Keratinocyte (primary cell): ENCODE measurements at places on chromosomes 5 and 9.

GRCh38 chr9:119698535-119698934 lies 329.3 kb upstream of the BRINP1 start:
- DNase-seq = no peak

- DNase-seq = no peak
Measured at GRCh38 chr5:168480601-168481000, 5.7 kb upstream of the RARS1 start.

DNA sequence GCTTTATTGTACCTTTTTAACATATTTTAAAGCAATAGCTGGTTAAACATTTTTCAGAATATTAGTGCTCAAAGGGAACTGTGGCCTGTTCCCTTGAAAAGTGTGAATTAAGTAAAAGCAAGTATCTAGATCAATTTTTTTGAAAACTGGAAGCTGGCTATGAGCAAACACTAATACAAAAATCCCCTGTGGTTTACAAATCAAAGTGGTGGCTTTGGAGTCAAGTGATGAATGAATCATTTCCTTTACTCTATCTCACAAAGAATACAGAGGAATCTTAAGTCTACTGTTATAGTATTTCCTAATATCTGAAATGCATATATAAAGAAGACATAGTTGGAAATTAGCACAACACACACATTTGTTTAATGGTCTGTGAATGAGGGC lies 212.4 kb upstream of the C9orf72 start:
- DNase-seq = no peak

- DNase-seq = no peak
Measured at GRCh38 chr5:142671266-142671665, 14.6 kb downstream of the FGF1 start.

GRCh38 chr9:69016191-69017096 lies 2.5 kb upstream of the PRKACG start:
- no peak for DNase-seq

GRCh38 chr9:133714606-133715294 lies 23.4 kb downstream of the SARDH start:
- no peak for DNase-seq

- no peak for DNase-seq
Measured at GRCh38 chr9:110671849-110672248, 3.3 kb downstream of the MUSK start.

DNA sequence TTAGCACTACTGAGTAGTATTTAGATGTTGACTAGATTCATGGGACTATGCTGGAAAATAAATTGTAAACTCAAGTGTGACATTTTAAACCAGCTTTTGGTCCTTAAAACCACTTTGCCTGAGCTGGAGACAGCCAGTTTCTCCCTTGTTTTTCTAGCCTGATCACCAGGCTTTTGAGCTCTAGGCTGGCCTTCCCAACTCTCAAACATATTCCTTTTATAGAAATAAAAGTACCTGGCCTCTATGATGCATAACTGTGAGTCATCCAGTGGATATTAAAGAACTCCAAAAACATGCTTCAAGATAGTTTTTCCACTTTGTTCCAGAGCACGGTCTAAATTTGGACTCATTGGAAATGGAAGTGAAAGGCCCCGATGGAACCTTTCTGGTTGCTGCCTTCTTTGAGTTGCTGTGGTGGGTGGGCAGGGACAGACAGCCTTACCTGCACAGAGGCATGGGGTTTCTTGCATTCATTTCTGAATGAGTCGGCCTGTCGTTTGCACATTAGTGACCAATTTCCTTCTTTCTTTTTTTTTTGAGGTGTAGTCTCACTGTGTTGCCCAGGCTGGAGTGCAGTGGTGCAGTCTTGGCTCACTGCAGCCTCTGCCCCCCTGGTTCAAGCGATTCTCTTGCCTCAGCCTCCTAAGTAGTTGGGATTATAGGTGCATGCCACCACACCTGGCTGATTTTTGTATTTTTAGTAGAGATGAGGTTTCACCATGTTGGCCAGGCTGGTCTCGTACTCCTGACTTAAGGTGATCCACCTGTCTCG lies 43.1 kb downstream of the TRIO start:
- DNase-seq = no peak

DNA sequence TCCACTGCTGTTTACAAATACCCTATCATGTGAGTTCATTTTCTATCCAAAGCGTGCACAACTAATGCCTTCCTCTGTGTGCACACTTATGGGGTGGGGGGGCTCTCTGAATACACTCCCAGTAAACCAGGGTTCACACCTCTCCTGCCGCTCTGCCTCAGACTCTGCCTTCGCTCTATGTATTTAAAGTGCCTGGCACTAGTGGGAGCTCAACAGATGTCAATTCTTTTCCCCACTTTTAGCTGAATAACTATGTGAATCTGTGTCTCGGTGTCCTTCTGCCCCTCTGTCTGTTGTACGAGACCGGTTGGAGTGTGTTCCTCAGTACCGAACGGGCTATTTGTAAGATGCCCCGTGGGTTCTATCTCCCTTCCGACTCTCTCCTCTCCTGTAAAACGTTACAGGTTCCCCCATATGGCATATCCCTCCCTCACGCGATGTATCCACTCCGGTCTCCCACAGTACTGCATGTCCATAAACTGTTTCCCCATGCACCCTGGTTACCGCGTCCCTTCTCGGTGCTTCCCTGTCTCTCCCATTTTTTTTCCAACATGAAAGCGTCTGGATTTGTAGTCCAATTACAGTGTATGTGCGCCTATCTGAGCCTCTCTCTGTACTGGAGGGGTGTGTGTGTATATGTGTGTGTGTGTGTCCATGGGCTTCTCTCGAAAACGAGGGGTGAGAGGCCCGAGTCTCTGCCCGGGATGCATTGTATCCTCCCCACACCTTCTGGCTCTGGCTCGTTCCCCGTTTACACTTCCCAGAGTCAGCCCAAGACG lies 1.6 kb downstream of the ELL2 start:
- no peak for DNase-seq
